Glomerular endothelial cell (primary cell): ENCODE measurements at places on chromosomes 7 and 10. TPM values are rescaled to one million over a fixed set of nuclear protein-coding genes. Genes with fewer than 3 reads are reported as not detected.

GRCh38 chr7:15925608-15926007, 239.1 kb upstream of the MEOX2 start:
- DNase-seq = no peak

DNA sequence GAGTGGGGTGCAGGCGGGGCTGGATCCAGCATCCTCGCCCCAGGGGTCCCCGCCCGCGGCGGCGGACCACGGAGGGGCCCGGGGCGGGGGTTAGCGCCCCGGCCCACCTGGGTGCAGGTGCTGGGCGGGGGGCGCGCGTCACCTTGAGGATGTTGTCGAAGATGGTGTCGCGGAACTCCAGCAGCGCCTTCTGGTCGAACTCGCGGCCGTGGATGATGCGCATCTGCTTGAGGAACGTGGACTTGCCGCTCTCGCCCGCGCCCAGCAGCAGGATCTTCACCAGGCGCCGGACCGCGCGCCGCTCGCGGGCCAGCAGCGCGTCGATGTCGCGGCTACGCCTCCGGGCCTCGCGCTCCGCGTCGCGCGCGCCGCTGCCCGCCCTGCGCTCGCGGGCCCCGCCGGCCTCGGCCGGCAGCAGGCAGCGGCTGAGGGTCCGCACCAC, 376 bp downstream of the GNA12 start:
- DNase-seq = no peak

GRCh38 chr7:47830015-47830414, 118.3 kb downstream of the PKD1L1 start:
- DNase-seq = no peak

DNA sequence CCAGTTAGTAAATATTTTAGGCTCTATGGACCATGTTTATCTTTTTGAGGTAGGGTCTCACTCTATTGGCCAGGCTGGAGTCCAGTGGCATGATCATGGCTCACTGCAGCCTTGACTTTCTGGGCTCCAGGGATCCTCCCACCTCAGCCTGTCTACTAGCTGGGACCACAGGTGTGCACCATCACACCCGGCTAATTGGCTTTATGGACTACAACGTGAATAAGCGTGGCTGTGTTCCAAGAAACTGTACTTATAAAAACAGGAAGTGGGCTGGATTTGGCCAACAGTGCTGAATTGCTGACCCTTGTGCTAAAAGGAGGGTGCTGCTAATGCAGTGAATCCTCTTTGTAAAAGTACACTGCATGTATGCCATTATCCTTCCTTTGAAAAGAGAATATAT, 111.7 kb upstream of the CDK13 start:
- no peak for DNase-seq

- DNase-seq = no peak
Measured at GRCh38 chr7:132789281-132789680, 213.0 kb upstream of the PLXNA4 start.

DNA sequence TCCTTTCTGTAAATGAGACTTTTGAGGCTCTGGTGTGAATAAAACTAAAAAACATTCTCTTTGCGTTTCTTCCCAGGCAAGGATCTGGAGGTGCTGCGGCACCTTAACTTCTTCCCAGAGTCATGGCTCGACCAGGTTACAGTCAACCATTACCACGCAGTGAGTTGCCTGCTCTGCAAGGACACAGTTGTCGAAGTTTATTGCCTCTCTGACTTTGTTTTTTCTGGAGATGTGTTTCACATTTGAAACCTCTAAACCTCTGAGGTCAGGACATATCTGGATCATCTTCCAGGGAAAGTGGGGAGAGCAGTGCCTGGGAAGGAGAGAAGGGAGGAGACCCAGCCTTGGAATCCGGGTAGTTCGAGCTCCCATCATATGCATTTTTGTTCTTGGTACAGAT, 43.4 kb upstream of the PLEKHA1 start:
- no peak for DNase-seq

DNA sequence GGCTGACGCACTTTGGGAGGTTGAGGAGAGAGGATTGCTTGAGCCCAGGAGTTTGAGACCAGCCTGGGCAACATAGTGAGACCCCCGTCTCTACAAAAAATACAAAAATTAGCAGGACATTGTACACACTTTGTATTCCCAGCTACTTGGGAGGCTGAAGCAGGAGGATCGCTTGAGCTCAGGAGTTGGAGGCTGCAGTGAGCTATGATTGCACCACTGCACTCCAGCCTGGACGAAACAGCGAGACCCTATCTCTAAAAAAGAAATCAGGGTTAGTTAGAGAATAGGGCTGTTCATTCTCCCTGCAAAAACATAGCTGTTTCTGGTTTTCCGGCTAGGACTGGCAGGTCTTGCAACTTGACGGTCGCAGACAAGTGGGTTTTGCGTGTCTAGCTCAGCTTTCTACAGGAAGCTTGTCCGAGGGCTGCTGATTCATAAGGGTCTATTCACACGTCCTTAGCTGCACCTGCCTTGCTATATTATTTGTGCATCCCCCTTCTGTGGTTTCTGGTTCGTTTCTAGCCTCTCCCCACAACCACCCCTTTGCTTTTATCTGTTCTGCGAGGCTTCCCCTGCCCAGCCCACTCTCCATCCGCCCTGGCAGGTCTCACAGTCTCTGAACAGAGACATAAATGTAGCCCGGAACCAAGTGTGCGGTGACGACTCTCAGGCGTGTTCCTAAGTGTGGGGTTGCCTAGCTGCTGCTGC, 10.7 kb downstream of the AMZ1 start:
- DNase-seq = no peak

DNA sequence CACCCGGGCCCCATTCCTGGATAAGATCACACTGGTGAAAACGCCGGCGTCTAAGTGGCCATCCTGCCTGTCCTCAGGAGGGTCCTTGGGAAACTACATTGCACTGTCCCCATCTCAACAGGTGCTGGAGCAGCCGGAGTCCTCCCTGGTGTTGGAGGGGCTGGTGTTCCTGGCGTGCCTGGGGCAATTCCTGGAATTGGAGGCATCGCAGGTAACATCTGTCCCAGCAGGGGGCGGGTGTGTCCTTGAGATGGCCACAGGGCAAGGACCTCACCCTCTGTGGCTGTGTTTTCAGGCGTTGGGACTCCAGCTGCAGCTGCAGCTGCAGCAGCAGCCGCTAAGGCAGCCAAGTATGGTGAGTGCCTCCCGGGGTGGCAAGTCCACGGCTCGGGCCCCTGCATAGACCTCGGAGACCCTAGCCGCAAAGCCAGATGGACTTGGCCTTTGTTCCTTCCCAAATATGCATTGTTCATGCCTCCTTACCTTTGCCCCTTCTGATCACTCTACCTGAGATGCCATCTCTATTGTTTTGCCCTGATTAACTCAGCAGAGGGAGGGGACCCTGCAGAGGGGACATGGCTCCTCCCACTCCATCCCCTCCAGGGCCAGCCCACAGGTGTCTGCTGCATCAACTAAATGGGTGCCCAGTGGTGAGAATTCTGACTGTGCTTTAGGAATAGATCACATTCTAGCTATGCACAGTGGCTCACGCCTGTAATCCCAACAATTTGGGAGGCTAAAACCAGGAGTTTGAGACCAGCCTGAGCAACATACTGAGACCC, 23.8 kb downstream of the ELN start:
- DNase-seq = no peak

DNA sequence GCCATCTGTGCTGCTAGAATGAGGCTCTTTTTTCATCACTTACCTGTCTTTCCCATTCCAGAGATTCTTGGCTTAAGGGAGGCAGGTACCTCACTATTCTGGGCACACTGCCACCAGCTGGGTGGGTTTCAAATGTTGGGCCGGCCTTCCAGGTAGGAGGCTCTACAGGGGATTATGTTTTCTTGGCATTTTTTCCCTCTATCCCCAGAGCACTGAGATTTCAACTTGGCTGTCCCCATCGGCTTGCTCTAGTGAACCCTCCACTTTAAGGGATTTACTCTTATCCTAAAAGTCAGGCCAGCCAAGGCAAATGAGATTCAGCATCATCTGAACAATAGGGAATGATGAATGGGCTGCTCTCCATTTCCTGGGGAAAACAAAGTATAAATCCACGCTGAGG, 710.1 kb upstream of the CELF2 start:
- no peak for DNase-seq

- no peak for DNase-seq
Measured at GRCh38 chr7:84904561-84904960, 282.3 kb downstream of the SEMA3D start.

- DNase-seq = no peak
Measured at GRCh38 chr7:78090616-78091015, 292.0 kb downstream of the PHTF2 start.

- no peak for DNase-seq
Measured at GRCh38 chr7:154804449-154804848, 198.5 kb downstream of the PAXIP1 start.

DNA sequence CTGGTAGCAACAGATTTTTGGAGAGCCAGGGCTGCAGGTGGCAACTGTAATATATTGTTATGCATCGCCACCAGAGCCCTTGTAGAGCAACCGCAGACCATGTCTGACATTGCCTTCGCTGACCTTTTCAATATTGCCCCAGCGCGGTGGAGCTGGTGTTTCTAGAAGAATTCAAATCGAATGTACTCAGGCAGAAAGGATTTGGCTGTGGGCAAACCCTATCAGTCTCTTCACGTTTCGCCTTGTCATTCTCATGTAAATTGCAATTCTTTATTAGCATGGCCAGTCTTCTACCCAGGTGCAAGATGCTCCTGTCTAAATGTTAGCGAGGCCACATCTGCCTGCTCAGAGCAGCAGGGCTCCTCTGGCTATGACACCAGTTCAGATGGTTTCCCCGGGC, 490.2 kb upstream of the AUTS2 start:
- no peak for DNase-seq

DNA sequence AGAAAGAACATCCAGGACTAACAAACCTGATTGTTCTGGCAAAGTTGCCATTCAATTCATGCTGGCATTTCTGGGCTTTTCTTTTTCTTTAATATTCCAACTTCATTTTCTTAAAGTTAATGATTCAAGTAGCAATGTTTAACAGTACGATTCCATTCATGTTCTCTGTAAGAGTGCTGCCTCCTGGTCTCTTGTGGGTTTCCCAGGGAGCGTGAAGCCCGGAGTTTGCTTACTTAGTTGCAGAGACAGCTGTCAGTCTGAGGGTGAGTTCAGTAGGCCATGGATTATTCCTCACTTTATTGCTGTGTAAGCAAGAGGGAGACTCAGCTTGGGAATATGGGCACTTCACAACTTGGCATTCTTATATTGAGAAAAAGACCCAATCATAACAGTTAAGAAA, 142.2 kb downstream of the TWIST1 start:
- no peak for DNase-seq

DNA sequence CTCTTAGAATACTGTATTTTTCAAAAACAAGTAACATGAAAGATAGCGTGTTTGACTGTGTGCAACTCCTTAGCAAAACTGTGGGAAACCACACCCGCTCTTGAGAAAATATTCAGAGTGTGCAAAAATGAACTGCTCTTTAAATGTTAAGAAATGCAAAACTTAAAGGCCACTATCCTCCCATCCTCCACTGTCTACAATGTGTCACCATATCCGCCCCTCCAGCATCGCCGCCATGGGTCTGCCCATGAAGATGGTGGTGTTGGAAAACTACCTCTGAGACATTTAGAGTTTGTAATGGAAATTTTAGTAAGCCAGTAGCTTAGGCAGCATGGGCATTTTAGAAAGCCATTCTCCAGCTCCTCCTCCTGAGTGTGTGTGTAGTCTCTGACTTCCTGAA, 20.1 kb upstream of the NMT2 start:
- no peak for DNase-seq

DNA sequence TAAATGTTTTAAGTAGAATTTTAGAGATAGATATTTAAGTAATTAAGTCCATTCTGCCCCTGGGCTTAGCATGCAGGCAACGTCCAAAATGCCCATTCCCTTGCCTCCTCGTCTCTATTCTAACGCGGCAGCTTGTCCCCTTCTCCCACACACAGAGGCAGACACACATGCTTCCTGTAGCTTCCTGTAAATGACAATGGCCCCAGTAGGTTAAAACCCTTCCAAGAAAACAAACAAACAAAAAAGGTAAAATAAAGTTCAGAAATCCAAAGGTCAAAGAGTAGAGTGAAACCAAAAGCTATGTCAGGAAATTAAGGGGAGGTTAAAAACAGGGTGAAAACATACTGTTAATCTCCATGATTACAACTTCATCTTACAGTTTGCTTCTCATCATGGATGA, 857.6 kb downstream of the GATA3 start:
- no peak for DNase-seq

DNA sequence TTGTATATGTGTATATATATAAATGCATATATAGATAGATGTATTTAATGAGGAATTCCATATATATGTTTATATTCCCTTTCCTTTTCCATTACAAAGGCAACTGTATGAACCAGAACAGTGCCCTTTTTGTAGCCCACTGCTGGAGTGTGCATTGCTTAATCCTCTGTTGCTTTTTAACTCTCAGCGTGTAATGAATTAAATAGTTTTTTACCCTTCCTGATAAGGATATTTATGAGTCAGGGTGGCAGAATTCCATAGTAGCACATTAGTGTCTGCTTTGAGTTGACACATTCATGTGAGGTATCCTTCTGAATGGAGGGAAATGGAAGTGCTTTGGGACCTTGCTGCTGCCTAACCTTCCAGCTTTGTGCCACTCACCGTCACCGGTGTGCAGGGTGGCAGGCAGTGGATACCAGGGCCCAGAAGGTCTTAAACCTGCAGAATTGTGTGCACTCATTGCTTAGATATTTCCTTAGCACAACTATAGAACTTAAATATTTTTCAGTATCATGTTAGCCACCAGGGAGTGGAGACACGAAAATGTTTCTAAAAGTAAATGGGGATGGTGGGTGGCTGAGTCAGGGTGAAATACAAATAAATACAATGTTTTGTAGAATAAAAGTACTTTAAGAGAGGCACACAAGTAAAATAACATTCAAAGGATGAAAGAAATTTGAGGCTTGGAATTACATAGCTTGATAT, 117.9 kb downstream of the SND1 start:
- no peak for DNase-seq

DNA sequence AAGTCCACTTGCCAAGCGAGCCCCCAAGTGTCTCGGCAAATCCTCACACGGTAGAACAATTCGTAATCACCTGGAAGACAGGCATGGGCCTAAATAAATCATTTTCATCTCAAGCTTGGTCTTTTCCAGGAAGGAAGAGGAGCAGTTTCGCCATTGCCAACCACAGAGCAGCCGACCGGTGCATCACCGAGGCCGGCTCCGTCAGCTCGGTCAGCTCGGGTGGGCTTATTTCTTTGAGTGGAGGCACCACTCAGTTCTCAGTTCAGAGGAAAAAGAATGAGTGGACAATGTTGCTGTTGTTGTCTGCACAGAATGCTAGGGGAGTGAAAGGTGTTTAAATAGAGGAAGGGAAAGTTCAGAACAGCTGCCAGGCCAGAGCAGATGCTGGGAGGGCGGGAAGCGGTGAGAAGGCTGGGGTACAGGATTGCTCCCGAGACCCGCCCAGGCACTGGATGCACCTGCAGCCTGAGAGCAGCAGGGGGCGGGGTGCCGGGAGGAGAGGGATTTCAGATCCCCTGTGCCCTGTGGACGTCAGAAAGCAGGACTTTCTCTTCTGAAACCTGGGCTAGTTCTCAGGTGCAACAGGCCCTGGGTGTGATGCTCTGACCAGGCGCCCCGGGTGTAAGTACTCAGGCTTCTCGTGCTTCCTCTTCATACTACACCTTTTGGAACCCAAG, 17.7 kb upstream of the IGFBP3 start:
- DNase-seq = no peak

Gene IGF2BP3
- 89.8 and 98.3 TPM in 2 replicates for total RNA-seq

Gene RHOBTB1
- 34.2 and 42.7 TPM in 2 replicates for total RNA-seq

Gene SAP25
- total RNA-seq = 0.29 and 1.8 TPM in 2 replicates

Gene OPN1SW
- not detected in 2 replicates for total RNA-seq

Gene NME8
- total RNA-seq = not detected in 2 replicates

Gene SPDYE17
- total RNA-seq = not detected in 2 replicates

Gene SPDYE5
- total RNA-seq = not detected in 2 replicates
